Psoas muscle (tissue), 8 donors: ENCODE measurements at places on chromosomes 6 and 20. TPM values are rescaled to one million over a fixed set of nuclear protein-coding genes. Genes with fewer than 3 reads are reported as not detected.

The C20orf144 gene
- total RNA-seq = not detected

The PI3 gene
- not detected for total RNA-seq

The ZSCAN23 gene
- total RNA-seq = 0.44 TPM

The CST5 gene
- not detected for total RNA-seq

The TFAP2C gene
- total RNA-seq = not detected

The HLA-F gene
- 16.5 TPM for total RNA-seq

The SAPCD1 gene
- 0.59 TPM for total RNA-seq

The CSNK2A1 gene
- total RNA-seq = 158 TPM

The UCKL1 gene
- 23.2 TPM for total RNA-seq

The ILRUN gene
- total RNA-seq = 177 TPM

The NRSN1 gene
- not detected for total RNA-seq

The KCNB1 gene
- 44.0 TPM for total RNA-seq

The SYCP2 gene
- 0.49 TPM for total RNA-seq

The NEURL2 gene
- 7.9 TPM for total RNA-seq

The RAET1E gene
- 3.1 TPM for total RNA-seq

The TNF gene
- total RNA-seq = not detected

The KCNG1 gene
- total RNA-seq = not detected

The CRISP3 gene
- total RNA-seq = not detected

The NKAIN2 gene
- total RNA-seq = 13.5 TPM

The SRMS gene
- total RNA-seq = not detected

The MCCD1 gene
- total RNA-seq = not detected
